Left renal pelvis (tissue), 4 donors: ENCODE measurements at places on chromosomes 7 and 10.

DNA sequence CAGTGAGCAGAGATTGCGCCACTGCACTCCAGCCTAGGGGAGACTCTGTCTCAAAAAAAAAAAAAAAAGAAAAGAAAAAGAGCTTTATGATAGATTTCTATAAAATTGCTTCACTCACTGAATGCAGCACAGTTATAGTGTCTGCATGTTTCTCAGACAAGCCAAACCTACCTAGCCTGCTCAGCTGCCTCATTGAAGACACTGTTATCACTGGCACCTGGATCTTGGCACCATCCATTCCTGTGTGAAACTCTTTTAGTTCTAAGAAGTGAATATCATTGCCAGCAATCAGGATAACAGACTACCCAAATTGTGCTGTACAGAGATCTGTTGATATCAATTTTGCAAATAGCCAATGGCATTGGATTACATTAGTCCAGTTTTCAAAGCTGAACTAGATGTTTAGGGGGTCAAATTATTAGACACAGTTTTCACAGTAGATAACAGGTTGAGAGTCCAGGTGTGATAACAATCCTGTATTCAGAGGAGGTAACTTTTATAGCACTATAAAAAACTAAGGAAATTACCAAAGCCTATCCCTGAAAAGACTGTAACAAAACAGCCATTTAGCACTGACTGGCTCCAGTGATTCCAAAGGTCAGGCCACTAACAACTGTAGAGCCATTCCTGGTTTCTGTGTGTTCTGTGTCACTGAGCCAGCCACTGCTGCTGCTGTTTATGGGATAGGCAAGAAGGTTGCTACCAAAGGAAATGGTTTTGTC lies 17.1 kb downstream of the PDSS1 start:
- DNase-seq = no peak

- DNase-seq = no peak
These were observed 6.6 kb downstream of the CUBN start for GRCh38 chr10:17122726-17123661.

DNA sequence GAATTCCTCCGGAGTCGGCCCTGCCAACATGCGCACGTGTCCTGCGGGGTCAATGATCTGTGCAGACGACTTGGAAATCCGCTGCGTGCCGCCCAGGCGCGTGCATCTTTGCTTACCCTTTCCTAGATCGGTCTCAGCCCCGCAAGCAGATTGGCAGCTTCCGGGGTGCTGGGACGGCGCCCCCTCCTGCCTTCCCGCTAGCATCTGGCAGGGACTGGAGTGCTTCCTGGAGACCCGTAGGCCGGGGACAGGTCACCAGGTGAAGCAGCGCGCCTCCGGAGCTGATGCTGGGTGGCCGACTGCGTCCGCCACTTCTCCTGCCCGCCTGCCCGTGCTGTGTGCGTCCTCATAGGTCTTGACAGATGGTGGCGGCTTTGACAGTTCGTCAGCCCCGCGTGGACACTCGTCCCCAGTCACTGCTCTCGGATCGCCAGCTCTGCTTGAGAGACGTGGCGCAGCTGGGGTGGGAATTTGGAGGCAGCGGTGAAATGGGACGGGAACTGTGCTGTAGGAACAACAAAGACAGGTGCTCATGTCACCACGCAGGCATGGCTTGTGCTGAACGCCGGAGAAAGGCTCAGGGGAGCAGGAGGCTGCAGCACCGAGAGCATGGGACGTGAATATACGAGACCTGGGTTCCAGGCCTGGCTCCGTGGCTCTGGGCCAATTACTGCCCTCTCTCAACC lies 21.9 kb upstream of the KCNK18 start:
- DNase-seq = no peak

GRCh38 chr7:30308389-30308788 lies 24.0 kb downstream of the ZNRF2 start:
- no peak for DNase-seq

DNA sequence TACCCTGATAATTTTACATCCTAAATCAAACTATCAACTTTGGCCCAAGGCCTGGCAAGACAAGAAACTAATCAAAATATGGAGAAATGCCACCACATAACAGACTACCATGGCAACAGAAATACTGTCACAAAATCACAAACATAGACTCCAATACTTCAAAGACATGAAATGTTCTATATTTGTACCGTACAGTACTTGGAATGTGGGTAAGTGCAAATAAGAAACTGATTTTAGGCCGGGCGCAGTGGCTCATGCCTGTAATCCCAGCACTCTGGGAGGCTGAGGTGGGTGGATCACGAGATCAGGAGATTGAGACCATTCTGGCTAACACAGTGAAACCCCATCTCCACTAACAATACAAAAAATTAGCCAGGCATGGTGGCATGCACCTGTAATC lies 9.2 kb downstream of the TNPO3 start:
- no peak for DNase-seq

DNA sequence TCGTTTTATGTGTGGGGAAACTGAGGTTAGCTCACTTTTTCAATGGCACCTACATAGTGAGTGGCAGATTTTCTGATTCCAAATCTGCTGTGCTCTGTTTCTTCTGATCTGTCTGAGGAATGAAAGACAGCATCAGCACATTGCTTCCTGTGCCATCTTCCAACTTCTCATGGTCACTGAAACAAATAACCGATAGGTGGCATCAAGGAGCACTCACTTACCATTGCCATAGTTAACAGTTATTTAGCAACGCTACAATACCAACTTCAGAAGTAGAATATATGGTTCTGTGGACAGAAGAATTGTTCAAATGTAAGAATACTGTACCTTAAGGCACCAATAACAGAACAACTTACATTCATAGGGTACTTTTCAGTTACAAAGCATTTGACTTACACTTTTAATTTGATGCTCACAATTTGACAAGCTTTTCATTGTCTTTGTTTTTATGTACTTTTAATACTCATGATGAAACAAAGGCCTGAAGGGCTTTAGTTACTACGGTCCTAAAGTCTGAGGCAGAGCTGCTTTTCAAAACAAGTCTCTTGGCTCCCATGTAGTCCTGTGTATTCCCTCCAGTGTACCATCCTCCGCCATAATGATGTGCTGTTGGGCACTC lies 228.9 kb upstream of the TCF7L2 start:
- DNase-seq = no peak

DNA sequence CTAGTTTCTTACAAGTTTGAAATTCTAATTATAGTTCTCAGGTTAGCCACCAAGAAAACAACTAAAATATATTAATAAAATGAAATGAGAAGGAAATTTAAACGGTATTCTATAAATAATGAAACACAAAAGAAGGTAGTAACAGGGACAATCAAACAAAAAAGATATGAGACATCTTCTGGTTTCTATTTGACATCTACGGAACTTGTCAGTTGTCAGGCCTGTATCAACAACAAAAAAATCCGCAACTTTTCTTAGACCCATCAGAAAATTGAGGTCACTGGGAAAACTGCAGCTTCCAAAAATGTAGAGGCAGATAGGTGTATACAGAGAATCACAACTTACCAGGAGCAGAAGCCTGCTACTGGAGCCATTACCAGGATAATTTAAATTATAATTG lies 70.6 kb downstream of the ZPBP start:
- DNase-seq = no peak

GRCh38 chr10:60717852-60718251 lies 60.4 kb upstream of the CDK1 start:
- no peak for DNase-seq

GRCh38 chr10:3031490-3031889 lies 35.9 kb upstream of the PFKP start:
- no peak for DNase-seq

- DNase-seq = no peak
These were observed 56.4 kb upstream of the GNAI1 start for GRCh38 chr7:80078159-80078731.

DNA sequence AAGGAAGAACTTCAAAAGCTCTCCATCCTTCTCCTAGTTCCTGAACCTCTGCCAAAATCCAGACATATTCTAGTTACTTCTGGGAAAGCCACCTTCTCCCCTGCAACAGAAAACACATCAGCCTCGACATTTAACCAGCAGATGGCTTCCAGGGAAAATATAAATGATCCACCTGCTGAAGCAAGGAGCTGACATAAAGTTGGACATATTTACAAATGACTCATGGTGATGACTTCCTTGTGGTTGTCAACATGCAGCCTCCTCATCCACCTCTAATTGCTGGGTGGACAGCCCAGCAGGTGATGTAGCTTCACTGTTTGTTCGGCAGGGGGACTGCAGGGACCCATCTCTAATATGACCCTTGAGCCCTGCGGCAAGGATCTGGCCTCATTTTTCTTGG lies 266.0 kb downstream of the C7orf25 start:
- no peak for DNase-seq

DNA sequence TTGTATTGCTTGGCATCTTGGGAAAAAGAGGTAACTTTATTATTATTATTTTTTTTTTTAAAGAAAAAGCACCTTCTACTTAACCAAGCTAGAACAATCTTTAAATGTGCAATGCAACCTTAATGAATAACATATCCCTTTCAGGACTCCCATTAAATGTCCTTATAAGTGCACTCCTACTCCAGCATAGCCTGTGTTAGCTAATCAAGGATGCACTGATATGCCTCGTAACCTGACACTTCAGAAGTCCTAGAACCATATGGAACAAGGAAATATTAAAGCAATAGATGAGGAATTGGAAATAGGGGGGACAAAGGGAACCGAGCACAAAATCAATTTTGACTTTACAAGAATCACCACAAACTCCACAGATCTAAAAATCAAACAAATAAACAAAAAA lies 522.4 kb downstream of the PARD3 start:
- DNase-seq = no peak

DNA sequence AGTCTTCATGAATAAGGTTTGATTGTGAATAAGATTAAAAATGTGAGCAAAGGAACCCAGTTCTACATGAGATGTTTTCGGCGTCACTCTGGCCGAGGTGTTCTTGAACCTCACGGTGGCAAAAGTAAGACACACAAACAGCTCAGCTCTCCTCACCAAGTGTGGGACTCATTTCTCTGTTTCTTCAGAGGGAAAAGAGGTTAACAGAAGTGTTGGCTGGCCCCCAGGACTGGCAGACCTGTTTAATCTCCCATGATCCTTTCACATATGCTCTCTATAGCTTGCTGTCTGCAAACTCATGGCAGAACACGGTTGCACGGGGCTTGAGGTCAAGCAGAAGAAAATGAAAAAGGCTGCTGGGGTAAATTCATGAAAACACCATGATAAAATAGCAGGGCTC lies 394.4 kb downstream of the CALN1 start:
- DNase-seq = no peak
